ELF-1 (cell line): ENCODE measurements at places on chromosomes 4 and X.

DNA sequence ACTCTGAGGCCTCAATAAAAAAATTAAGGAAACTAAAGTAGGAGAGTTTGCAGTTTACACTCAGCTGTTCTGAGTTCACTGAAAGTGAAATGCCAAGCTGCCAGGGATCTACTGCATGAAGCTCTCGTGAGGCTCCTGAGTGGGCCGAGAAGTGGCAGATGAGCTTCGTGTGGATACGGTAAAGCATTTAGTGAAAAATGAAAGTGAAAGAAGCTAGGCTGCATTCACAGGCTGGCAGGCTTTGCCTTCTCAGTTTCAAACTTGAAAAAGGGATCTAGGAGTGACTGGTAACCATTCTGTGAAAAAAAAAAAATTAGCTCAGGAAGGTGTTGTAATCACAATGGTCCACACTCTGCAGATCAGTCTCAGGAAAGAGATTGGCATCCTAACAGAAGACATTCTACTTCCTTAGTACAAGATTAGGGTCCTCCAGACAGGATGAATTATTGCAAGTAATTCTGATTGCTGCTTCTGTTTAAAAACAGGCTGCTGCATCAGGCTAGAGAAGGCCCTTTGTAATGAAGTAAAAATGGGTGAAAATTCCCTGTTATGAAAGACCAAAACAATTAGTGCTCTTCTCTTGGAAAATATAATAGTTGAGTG is 679.9 kb downstream of the RPA4 start:
- DNase-seq, result no peak

- no peak for DNase-seq
Measured at GRCh38 chr4:4477391-4477790, 64.5 kb downstream of the STX18 start.

DNA sequence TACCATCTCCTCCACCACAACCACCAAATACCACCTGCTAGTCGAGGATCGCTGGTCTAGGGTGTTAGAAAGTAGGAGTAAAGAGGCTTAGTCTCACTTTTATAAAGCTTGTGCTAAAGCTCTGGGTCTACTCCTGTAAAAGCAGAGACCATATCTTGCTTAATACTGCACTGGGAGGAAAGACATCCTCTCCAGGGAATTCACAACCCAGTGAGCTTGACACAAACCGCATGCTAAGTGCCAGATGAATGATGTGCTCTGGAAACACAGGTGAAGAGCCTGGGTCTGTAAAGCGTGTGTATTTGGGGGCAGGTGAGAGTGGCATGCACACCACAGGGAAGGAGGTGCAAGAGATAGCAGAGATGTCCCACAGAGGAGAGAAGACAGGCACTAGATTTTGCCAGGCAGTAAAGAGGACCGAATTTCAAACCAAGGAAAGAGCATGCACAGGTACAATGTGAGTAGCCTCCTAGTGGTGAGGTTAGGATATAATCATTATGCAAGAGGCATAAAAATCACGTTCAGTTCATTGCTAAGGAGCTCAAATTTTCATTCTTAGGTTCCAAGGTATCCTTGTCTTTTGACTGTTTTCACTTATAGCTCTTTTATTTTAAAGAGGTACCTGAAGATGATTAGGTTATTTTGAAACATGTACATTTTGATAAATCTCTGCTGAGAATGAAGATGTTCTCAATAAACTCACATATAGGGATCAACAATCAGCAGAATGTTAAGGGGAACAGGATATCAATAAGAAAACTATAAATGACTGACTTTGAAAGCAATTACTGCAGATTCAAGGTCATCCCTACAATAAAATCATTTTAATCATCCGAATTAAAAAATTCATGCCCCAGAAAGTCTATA is 20.7 kb downstream of the TAPT1 start:
- DNase-seq, result peak; percentile 13

GRCh38 chrX:150365990-150366911 is 3.1 kb downstream of the MAMLD1 start:
- peak; percentile 73 for DNase-seq

- no peak for DNase-seq
Measured at GRCh38 chr4:66930206-66930605, 615.1 kb downstream of the CENPC start.

- no peak for DNase-seq
Measured at GRCh38 chr4:73703320-73703719, 37.0 kb upstream of the CXCL8 start.

DNA sequence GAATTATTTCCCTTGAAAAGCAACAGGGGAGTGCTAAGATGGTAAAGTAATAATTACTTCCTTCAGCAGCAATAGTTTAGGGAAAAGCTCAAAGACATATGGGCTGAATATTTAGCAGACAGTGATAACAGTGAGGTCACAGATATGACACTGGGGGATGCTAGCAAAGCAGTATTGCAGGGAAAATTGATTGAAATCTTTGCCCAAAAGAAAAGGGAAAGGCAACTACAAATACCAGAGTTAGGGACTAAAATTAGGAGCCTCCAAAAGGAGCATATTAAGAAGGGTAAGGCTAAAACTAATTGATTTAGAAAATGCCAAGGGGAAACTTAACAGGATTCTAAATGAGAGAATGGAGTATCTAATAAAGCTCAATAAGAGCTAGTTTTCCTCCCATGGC is 1191.3 kb upstream of the TENM3 start:
- no peak for DNase-seq

- DNase-seq, result no peak
Measured at GRCh38 chr4:613126-613525, 12.2 kb upstream of the PDE6B start.

- no peak for DNase-seq
Measured at GRCh38 chr4:11743236-11743635, 314.5 kb upstream of the HS3ST1 start.

- no peak for DNase-seq
Measured at GRCh38 chrX:150085881-150086280, 147.6 kb upstream of the EOLA2 start.

DNA sequence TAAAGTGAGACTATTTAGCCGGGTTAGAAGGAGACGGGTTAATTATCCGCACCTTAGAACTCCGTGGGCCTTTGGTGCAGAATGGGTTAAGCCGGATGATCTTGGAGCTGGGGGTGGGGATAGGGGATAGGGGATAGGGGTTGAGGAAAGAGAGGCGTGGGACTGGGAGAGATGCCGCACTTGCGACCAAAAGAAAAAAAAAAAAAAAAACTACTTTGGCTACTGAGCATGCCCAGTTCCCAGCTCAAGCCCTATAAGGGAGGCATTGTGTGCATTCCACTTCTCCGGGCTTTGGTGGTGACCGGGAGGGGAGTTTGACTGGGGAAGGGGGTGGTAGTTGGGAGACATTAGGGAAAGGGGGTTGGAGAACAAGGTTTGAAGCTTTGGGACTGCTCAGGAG is at the start of gene SLITRK4:
Gene SLITRK4, minus strand, starts transcription at position 187 of the 400 bp plus-strand sequence. CDS start 4,993 bp downstream, outside the sequence.
- DNase-seq, result peak; percentile 86

GRCh38 chr4:182089326-182089725 is 153.9 kb upstream of the TENM3 start:
- DNase-seq, result no peak

DNA sequence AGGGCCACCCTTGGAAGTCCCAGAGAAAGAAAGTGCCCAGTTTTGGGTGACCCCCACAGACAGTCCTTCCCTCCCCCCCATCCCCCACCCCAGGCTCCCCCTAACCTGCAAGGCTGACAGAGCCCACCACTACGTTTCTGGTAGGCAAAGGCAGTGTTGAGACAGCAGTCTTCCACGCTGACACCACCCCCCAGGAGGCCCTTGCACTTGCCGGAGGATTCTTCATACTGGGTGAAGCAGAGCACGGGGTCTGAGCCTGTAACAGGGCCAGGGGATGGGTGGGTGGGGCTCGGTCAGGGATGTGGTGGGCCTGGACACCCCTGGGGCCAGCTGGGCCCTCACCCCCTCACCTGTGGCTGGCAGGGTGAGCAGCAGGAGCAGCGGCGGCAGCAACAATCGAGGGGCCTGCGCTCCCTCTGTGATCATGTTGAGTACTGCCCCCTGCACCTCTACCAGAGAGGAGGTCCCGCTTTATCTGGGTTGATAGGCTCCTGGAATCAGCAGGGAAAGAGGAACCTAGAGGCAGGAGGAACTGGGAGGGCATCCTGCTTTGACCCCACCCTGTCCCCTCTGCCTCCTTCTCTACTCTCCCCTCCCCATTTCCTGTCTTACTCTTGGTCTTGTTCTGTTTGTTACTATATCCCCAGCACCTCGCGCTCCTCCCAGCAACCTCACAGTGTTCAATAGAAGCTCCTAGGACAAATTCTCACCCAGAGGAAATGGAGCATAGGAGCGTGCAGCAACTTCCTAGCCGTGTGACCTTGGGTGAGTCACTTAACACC is at the start of gene CFP:
Gene CFP, minus strand, starts transcription at position 512 of the 782 bp plus-strand sequence. Its CDS starts 86 bp downstream, at position 426.
- no peak for DNase-seq

GRCh38 chr4:173464481-173464880 is 65.5 kb downstream of the HAND2 start:
- DNase-seq, result no peak

GRCh38 chr4:6592804-6593563 is 18.0 kb downstream of the MAN2B2 start:
- DNase-seq, result no peak

- no peak for DNase-seq
Measured at GRCh38 chr4:35461931-35462659, 782.2 kb downstream of the ARAP2 start.

DNA sequence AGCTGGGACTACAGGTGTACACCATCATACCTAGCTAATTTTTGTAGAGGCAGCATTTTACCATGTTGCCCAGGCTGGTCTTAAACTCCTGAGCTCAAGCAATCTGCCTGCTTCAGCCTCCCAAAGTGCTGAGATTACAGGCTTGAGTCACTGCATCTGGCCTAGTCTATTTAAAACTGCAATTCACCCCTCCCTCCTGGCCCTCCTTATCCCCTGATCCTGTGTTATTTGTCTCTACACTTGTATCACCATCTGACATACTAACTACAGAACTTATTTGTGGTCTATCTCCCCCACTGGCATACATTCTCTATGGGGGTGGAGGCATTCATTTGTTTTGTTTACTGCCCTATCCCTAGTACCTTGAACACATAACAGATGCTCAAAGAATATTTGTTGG is 23.7 kb downstream of the CC2D2A start:
- DNase-seq, result no peak
